ENCODE measurements at places on chromosomes 2 and 18. TPM values are rescaled to one million over a fixed set of nuclear protein-coding genes. Genes with fewer than 3 reads are reported as not detected.

DNA sequence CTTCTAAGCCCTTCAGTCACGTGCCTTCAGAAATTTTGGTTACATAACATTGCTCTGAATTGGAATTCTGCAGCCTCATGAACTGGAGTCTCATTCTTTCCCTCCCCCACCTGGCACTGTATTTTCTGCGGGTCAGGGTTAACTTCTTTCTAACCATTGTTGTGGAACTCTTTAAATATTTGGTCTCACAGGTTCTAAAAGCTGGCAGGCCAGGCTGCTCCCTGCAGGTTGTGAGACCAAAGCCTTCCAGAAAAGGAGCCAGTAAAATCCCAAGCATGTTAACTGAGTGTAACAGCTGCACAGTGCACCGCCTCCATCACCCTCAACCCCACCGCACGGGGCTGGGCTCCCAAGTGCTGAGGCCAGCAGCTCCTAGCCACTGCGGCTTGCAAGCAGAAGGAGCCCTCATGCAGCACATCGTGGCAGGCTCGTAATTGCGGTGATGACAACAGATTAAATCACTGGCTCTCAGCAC is 174.1 kb upstream of the ALPP start:
- no peak for DNase-seq

- DNase-seq = no peak
Observed at GRCh38 chr18:52045946-52046675, 293.9 kb upstream of the DCC start.

DNA sequence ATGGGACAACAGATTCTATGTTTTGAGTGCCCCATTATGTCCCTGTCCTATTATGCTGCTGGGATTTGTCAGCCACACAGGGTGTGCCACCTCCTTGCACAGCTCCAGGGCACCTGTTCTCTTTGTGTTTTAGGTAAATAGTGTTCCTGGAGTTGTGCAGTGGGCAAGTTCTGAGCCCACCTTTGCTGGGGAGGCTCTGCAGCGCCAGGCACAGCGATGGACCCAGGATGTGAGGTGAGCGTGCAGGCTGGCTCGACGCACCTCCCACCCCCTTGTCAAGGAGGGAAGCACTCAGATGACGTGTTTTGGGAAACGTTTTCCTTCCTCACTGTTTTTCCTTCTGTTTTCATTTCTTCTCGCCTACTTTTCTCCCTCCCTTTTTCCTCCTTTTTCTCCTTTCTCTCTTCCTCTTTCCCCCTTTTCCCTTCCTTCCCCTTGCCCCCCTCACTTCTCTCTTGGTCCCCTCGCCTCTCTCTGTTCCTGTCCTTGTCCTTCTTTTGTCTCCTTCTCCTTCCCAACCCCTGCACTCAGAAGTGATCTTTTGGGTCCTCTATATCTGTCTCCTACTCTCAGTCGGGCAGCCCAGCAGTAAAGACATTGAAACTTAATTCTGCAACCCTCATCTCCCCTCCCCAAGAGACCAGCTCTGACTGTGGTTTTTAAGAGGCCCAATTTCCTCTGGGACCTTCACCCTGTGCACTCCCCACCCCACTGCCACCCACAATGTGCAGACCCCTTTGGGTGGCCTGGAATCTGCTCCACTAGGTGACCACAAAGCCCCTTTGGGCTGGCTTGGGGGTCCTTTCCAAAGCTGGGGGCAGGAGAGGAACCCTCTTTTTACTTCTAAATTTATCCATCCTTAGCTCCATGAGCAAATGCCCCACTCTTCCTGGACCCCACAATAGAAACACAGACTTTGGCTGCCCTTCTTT is 104.0 kb downstream of the MCFD2 start:
- DNase-seq = no peak

The ITSN2 gene
- total RNA-seq = 72.0 TPM

DNA sequence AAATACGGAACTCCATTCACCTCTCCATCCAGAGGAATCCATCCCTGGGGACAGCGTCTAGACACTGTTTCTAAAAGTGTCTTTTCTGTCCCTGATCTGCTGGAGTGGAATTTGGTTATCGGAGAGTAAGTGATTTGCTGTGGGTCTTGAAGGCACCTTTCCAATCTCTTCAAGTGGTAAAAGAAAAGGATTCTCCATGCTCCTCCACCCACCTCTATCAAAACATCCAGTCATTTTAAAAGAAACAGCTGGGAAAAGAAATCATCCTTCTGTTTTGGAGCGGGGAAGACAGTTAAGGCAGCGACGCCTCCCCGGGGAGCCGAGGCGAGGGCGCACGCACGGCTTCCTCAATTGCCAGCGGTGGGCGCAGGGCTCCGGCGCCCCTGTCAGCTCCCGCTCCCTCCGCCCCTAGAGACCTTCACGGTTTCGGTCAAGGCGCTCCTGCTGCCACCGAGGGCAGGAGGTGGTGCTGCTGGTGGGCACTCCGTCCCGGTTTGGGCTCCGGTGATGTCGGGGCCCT is 547 bp downstream of the SLC35F5 start:
- DNase-seq = peak; percentile 70

The CCNYL1 gene
- total RNA-seq = 5.9 TPM

The CCDC74B gene
- 0.23 TPM for total RNA-seq

DNA sequence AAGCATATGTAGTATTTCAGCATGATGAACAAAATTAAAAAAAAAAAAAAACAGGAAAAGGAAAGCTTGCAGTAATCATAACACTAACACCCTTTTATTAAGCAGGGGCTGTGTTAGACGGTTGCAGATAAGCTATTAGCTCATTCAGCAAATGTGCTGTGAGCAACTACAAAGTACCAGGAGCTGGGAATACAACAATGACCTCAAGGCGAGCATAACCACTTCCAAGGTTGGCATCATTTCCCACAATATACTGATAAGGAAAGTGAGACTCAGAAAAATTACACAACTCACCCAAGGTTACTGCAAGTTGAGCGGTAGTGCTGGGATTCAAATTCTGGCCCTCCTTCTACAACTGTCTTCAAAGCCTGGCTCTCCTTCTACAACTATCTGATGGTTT is 38.2 kb upstream of the ACTR3 start:
- no peak for DNase-seq

DNA sequence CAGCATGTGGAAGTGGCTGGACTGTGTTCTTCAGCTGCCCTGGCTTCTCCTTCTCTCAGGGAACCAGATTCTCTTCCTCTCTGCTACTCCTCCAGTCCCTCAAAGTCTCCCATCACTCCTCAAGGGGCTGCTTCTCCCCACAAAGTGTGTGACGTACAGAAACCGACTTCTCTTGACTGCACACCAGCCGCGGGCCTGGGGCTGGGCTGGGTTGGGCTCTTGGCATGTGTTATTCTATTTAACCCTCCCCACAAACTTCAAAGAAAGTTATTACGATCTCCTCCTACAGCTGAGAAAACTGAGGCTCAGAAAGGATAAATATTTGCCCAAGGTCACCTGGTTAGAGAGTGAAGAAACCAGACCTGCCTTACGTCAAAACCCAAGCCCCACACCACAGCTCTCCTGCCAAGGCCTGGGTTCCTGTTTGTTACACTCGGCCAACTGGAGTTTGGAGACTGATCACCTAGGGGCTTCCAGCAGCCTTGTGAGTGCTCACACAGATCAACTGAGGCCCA is 269.0 kb downstream of the TFCP2L1 start:
- no peak for DNase-seq

DNA sequence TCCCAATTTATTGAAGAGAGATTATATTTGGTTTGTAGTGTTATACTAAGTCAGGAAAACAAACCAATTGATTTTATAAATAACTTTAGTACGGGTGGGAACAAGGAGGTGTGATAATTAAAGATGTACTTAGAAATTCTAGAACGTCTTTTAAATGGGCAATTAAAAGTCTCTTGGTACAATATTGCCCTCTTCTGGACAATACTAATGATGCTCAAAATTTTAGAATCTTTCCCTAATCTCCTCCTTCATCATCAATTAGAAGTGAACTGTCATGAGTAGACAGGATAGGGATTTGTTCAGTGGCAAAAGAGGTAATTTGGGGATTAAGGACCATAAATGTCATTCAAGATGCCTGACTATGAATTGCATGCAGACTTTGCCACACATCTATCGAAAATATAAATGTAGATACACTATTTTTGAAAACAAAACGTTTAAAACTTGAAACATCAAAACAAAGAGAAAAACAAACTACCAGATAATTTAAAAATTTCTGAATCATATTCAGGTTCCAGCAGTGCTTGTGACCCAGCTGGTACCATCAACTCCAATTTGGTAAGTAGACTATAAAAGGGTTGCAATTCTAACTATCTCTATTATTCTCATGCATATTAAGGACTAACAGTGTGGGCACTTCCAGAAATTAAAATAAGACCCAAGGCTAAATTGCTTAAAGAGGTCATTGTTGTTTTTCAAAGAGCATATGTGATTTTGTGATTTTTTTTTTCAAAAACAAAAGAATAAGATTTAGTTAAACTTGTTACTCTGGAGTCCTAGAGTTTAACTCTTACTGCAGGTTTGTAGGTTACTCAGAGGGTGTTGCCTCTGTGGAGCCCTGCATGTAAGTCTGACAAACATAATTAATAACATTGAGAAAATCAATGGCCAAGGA is 123.5 kb downstream of the LAMA3 start:
- DNase-seq = no peak

DNA sequence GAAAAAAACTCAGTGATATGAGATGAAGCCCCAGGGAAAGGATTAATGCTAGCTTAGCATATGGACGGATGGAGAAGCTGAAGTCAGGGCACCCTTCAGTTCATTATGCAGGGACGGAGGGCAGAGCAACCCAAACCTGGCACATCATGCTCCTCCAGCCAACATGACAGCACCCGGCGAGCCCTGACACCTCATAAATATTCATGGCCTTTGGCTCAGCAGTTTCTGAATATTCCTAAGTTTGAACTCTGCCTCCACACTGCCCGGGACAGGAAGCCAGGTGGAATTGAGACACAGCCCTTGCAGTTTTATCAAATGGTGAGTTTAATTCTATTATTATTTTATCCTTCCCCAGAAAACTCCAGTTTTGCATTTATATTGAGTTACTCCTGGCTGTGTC is 87.3 kb upstream of the SH3BP4 start:
- no peak for DNase-seq

DNA sequence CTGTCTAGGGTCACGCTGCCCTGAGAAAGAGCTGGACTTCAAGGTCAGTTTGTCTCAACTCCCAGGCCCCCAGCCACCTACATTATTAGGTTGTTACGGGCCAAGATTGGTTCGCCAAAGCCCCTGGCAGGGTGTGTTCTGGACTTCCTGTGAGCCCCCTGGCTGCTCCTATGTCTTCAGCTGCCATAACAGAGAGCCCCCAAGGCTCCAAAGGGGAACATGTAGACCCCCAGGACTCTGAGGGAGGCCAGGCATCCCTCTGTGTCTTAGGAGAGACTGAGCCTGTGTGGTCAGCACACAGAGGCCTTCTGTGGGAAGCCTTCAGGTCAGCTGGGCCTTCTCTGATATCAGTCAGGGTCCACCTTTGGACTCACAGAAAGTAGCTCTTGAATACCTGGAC is 58.3 kb downstream of the INHBB start:
- no peak for DNase-seq

DNA sequence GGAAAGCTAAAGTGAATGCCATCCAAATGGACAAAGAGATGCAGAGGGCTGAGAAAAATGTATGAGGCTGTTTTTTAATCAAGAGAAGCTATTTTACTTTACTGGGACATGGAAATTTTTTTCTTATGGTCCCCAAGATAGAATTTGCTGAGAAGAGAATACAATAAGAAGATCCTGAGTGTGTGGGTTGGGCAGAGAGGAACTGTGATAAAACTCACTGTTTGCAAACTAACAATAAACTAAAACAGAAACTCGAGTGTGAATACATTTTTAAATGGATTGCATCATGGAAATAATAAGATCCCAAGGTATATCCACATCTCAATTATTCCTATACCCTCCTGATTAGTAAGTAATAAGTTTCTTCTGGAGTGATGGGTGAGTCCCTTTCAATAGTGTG is 4.4 kb downstream of the NEB start:
- no peak for DNase-seq

The PPP1R7 gene
- total RNA-seq = 99.5 TPM

- DNase-seq = no peak
Observed at GRCh38 chr2:207807516-207807915, 37.8 kb upstream of the FZD5 start.

DNA sequence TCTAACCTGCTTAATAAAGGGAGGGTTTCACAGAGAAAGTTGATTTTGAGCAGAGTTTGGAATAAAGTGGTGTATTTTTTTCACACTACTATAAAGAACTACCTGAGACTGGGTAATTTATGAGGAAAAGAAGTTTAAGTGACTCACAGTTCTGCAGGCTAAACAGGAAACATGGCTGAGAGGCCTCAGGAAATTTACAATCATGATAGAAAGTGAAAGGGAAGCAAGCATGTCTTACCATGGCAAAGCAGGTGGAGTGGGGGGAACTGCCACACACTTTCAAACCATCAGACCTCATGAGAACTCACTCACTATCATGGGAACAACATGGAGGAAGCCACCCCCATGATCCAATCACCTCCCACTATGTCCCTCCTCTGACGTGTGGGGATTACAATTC is 546.7 kb downstream of the EPHA4 start:
- DNase-seq = no peak

DNA sequence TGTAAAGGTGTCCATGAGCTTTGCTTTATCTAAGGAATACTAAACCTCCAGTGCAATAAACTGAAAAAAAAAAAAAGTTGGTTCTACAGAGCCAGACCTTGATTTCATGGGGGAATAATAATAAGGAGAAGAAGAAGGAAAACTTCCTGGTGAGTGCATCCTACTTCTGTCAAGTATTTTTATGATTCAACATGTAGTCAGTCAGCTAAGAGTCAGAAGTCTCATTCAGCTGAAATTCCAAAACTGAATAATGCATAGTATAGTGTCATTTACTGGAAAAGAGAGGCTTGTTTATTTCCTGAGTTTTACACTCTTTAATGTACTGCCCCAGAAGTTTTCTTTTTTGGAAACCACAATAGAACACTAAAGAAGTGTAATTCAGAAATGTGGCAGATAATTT is 77.8 kb upstream of the TACR1 start:
- DNase-seq = no peak

The MOGAT1 gene
- not detected for total RNA-seq

GRCh38 chr2:86480105-86480504 is 38.9 kb downstream of the KDM3A start:
- no peak for DNase-seq

The CDK5R2 gene
- total RNA-seq = not detected

- no peak for DNase-seq
Observed at GRCh38 chr2:31327505-31327904, 87.0 kb downstream of the XDH start.

- DNase-seq = no peak
Observed at GRCh38 chr2:45649462-45649857, 2.0 kb upstream of the PRKCE start.

GRCh38 chr2:140442319-140442718 is 1662.1 kb upstream of the NXPH2 start:
- DNase-seq = no peak

DNA sequence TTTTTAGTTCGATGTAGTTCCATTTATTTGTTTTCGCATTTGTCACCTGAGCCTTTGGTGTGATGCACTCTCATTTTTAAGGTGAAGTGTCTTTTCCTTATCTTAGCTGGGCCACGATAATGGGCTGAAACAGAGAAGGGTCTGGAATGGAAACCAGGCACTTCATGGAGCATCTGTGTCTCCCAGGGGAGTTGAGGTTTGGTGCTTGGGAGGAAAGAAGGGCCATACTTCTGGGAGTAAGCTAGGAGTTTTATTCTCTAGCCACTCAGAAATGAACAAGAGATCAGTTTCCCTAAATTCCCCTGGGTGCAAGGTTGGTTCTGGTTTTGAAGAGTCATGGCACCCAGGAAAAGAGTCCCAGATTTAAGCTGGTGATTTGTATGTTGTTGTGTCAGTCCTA is 179.4 kb upstream of the CXCR4 start:
- no peak for DNase-seq

- peak; percentile 47 for DNase-seq
Observed at GRCh38 chr2:127853671-127854070, 4.3 kb downstream of the POLR2D start.

GRCh38 chr2:168816369-168816768 is 13.9 kb downstream of the NOSTRIN start:
- no peak for DNase-seq

Measured in activated CD8-positive, alpha-beta memory T cell treated with anti-CD3 and anti-CD28 coated beads, Interleukin-2, amount 10 ng/mL, durations not matched to agents 7 days and 5 days (primary cell).